Activated CD4-positive, alpha-beta T cell treated with anti-CD3 and anti-CD28 coated beads for 4 hours (primary cell): ENCODE measurements at places on chromosomes 11 and 22.

DNA sequence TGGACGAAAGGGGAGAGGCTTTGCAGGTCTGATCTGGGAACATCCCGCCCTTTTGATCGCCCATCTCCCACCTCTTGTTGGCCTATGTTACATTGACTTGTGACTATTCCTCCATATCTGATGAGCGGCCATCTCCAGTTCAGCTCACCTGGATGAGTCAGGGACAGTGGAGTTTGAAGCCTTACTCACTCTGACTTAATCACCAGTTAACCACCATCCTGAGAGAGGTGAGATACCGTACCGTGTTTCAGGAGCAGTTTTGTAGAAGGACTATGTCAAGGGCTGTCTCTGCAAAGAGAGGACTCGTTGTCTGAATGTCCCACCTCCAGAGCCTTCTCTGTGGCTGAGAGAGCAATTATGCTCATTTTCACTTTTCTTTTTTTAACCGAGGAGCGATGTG, 771.7 kb downstream of the NTM start:
- no peak for DNase-seq

DNA sequence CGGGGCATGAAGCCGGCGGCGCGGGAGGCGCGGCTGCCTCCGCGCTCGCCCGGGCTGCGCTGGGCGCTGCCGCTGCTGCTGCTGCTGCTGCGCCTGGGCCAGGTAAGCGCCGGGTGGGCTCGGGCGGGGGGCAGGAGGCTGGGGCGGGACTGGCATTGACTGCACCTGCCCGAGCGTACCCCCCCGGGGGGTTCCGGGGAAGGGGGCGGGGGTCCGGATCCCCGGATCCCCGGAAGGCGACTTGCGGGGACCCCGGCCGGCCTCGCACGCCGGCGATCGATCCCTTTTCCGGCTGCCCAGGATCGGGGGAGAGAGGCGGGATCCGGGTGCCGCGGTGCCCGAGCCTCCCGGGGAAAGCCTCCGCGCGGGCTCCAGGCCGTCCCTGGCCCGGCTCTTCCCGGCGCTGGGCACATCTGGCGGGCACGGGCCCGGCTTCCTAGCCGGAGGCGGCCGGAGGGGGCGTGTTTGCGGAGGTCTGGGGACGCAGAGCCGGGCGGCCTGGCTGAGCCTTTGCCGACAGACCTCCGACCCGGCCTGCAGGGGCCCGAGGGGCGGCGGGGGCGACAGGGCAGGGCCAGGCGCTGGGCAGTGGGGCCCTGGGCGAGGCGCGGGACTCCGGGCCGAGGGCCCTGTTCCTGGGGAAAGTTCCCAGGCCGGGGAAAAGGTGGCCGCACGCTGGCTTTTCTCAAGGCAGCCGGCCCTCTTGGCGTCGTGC, 705 bp downstream of the PTPRJ start:
- DNase-seq: no peak

DNA sequence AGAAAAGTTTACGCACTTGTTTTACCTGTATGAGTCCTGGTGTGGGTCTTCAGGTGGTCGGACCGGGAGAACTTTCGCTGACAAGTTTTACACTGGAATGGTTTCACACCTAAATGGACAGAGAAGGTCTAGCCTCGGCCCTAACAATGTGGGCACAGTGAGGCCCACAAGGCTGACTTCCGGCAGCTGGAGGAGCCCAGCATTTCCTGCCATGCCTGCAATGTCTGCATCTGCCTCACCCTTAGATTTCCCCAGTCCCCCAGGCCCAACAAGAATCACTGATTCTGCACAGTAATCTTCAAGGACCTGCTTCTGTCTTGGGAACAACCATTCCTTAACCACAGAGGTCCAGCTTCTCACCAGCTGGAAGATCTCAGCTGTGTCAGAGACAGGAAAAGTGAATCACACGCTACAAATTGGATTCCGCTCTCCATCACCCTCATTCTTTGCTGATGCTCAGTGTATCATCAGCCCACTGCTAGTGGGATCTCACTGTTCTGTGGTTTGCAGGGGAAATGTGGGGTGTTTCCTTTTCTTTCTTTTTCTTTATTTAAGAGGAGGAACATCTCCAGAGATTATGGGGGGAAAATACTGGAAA, 43.3 kb downstream of the WT1 start:
- DNase-seq: no peak

DNA sequence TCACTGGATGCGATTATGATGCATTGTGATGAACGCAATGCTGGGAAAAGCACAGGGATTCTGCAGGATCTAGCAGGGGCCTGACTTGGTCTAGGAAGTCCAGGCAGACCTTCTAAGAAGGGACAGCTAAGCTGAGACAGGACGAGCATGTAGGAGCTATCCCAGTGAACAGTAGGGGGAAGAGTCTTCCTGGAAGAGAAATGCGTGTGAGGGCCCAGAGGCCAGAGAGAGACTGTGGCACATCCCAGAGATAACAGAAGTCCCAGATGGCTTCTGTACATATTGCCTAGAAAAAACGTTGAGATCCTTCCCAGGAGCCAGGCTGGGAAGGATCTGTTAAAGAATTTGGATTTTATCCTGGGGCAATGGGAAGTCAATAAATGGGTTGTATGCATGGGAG, 24.6 kb downstream of the RCN1 start:
- DNase-seq: no peak

- DNase-seq: no peak
Observed at GRCh38 chr22:25139062-25139461, 60.6 kb upstream of the CRYBB3 start.

- DNase-seq: no peak
Observed at GRCh38 chr11:115920092-115920461, 415.9 kb upstream of the CADM1 start.

GRCh38 chr11:76243957-76244285, 37.6 kb upstream of the WNT11 start:
- no peak for DNase-seq

GRCh38 chr11:63931876-63932275, 6.9 kb upstream of the NAA40 start:
- no peak for DNase-seq

- no peak for DNase-seq
Observed at GRCh38 chr22:38700270-38700788, 414 bp downstream of the JOSD1 start.

DNA sequence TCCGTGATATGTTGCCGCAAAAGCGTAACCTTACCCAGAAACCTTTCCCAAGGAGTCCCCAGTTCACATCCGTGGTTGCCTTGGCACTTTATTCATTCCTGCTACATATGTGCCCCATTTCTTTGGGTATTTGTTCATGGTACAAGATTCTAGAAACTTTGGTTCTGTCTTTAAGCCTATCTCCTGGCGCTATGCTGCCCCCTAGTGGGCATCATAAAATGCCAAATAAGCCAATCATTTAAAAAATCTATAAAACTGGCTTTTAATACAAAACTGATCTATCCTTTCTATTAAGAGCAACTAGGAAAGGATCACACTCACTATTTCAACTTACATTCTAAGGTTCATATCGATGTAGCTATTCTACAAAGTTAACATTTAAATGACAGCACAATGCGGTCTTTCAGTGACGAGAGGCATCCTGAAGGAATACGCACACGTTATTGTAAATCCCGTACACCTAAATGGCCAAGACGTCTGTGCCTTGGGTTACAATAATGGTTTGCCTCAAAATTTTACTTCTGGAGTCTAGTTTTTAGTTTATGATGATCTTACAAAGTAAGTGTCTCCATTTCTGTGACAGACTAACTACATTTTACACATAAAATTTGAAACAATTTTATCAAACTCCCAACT, 16.2 kb downstream of the PIWIL3 start:
- DNase-seq: peak; percentile 55

DNA sequence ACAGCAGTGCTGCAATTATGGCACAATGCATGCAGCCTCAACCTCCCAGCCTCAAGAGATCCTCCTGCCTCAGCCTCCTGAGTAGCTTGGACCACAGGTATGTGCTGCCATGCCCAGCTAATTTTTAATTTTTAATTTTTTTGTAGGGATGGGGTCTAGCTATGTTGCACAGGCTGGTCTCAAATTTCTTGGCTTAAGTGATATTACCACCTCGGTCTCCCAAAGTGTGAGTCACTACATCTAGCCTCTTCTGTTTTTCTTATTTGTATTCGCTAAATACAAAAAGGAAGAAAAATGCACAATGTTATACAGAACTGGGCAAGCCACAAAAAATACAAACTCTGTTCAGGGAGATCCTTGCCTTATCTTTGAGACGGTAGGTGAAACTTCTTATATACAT, 62.1 kb downstream of the DDI1 start:
- DNase-seq: no peak

GRCh38 chr22:31055635-31056159, 25.4 kb upstream of the SMTN start:
- DNase-seq: no peak

DNA sequence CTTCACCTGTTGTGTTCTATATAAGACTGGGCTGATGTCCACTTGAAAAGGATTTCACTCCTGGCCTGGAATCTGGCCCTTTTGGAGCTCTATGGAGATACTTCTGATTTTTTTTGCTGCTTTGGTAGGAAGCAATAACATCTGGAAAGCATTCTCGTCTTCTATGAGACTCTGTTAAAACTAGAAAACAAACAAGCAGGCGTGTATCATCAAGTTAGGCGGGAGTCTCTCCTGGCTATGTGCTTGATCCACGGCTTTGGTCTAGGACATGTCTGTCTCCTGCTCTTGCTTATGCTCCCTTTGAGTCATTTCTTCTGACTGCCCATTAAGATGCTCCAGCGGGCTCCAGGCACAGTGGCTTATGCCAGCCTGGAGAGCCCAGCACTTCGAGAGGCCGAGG, 121.4 kb upstream of the TTC12 start:
- DNase-seq: no peak

DNA sequence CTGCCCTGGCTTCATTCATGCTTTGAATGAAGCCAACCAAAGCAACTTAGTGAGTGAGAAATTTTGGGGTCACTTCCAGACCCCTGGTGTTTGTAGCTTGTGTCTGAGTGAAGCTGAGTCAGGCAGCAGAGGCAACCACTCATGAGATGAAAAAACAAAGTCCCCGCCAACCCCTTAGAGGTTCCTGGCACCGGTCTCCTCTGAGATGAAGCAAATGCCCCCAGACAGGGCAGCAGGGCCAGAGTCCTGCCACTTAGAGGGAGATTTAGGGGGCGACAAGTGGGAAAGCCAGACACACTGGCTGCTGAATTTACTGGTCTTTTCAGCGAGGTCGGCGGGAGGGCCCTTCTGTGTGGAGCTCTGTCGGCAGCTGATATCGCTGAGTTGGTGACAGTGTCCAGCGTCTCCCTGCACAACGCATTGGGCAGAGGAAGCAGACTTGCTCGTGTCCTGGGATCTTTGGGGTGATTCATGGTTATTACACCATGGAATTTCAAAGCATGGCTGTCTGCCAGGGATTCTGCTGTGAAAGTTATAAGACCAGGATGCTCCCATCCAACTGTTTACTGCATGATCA, 482.6 kb downstream of the MIAT start:
- DNase-seq: no peak

DNA sequence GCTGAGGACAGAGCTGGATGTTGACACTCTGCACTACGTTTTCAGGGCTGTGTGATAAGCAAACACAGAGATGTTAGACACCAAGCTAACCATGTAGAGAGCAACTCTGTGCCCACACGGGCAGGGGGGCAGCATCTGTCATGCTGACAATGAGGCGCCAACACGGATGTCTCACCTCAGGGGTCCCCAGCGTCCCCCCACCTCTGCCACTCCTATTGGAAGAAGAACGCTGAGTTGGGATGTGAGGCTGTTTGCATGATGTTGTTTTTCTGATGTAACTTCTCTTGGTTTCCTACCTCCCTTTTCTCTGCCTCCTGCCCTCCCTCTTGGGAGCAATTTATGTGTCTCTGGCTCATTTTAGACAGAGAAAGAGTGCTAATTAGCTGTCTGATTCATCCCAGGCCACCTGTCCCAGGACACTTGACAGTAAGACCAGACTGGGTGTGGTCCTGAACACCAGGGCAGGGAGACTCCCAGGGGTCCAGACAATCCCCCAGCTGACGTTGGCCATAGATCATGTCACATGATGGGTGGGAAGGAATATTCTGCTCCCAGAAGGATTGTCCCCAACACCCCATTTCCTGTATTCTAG, 89.2 kb upstream of the NCAM1 start:
- no peak for DNase-seq

- no peak for DNase-seq
Observed at GRCh38 chr22:27538666-27539065, 262.9 kb downstream of the MN1 start.

DNA sequence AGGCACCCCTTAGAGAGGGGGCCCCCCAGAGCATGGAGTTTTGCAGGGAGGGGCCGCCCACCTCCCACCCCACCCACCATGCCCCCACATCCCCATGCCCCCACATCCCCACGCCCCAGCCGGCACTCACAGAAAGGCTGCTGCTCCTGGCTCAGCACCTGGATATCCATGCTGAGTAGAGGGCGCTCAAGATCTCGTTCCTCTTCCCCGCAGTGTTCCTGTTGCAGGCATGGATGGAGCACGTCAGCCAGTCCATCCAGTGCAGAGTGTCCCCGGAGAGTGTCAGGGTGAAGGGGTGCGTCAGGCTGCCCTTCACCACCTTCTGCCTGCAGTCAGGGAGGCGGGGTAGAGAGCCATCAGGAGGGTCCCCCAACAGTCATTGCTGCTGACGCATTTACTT, 156.2 kb downstream of the CRYBB2 start:
- DNase-seq: no peak

GRCh38 chr22:24822471-24822870, 16.5 kb downstream of the SGSM1 start:
- DNase-seq: no peak

- DNase-seq: no peak
Observed at GRCh38 chr22:38327805-38328204, 10.6 kb upstream of the CSNK1E start.

DNA sequence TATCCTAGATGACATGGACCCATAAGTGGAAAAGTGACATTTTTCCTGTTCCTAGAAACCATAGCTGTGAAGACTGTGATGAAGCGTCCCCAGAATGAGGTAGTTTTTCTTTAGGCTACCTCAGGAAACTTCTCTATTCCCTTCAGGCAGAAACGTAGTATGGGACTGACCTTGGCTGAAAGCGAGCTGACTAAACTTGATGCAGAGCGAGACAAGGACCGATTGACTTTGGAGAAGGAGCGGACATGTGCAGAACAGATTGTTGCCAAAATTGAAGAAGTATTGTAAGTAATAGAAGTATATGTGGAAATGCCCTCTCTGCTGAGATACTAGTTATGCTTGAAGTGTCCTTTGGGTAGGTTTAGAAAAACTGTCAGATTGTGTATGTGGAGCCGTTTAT, 64.7 kb upstream of the GRIK4 start:
- no peak for DNase-seq

- no peak for DNase-seq
Observed at GRCh38 chr22:23419171-23419570, 160.9 kb downstream of the IGLL1 start.

DNA sequence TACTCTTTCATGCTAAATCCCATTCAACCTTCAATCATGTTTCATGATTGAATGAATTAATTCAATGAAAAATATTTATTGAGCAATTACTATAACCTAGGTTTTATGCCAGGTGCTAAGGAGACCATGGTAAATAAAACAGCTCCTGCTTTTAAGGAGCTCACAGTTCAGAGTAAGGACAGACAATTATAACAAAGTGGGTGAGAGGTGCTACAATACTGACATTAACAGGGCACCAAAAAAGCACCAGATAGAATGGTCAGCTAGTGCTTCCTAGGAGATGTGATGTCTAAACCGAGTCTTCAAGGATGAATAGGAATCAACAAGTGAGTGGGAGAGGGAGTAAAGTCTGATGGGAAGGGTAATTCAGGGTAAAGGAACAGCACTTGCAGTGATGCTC, 366.7 kb downstream of the SOX6 start:
- DNase-seq: no peak

GRCh38 chr11:40274017-40274416, 1185.4 kb downstream of the LRRC4C start:
- no peak for DNase-seq
